ENCODE measurements at places on chromosomes 13 and 19. TPM values are rescaled to one million over a fixed set of nuclear protein-coding genes. Genes with fewer than 3 reads are reported as not detected.
A peak's percentile ranks its signal among the peaks of the same experiment; 100 is the strongest.

DNA sequence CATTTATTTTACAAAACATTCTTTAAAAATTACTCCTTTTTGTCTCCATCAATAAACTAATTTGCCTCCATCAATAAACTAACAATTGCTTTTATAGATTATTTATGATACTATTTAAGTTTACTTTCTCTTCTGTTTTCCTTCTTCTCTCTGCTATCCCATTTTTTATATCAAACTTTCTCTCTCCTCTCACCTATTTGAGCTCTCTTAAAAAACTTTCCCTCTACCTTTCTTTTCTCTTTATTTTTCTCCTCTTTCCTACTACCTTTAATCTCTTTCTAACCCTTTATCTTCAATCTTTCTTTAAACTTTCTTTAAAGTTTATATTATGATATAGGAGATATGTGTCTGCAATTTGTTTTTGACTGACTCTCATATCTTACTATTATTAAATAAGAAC lies 566.4 kb downstream of the DACH1 start:
- DNase-seq, result no peak

GRCh38 chr13:46053162-46054012 lies 841 bp upstream of the ZC3H13 start:
- peak; percentile 3 for DNase-seq

GRCh38 chr13:40780822-40781401 lies 8.5 kb upstream of the SLC25A15 start:
- no peak for DNase-seq

- DNase-seq, result no peak
Measured at GRCh38 chr19:16564842-16565241, 7.4 kb downstream of the SLC35E1 start.

TNFSF9 gene
- 18.3 TPM for total RNA-seq

- no peak for DNase-seq
Measured at GRCh38 chr19:36363845-36364244, 15.2 kb downstream of the ZFP14 start.

GRCh38 chr13:69545551-69545950 lies 562.1 kb upstream of the ATXN8OS start:
- no peak for DNase-seq

GRCh38 chr19:33818411-33818810 lies 21.7 kb downstream of the KCTD15 start:
- no peak for DNase-seq

DNA sequence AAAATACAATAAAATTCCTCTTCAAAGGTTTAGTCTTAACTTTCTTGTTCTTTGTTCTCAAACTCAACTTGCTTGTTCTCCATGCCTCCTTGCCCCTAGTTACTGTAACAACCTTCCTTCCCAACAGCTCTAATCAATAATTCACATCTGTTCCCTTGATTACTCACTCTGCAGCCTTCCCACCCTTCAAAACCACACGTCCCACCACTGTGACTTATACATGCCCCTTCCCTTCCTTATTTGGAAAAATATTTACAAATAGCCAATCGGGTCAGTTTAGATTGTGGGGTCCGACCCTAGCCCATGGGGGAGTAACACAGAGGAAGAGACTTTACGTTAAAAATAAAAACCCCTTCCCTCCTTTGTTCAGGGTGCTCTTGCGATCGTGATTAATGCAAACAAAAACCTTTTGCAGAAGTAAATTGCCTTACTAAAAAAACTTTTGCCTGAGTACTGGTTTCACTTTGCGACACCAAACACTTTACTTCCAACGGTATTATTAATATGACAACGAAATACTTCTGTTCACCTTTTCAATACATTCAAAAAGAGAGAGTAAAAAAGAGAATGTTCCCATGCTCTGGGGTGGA lies 512 bp upstream of the ZNF93 start:
- no peak for DNase-seq

DNA sequence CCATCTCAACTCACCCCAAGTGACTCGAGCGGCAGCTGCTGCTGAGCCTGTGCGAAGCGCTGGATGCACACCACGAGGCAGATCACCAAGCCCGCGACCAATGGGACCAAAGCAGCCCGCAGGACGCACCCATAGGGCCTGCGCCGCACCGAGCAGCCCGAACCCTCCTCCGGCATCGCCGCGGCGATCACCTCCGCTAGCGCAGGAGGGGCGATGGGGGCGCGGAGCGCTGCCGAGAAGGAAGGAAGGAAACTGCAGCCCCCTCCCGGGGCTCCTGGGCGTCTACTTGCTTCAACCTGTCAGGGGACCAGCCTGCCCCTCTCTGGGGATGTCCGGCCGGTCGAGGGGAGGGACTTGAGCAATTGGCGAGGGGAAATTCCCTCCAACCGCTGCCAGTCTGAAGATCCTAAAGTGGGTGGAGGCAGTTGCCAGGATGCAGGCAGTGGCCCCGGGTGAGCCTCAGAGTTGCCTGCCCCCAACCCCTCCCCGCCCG lies at the start of gene CD70:
Gene CD70 (minus strand): TSS at position 324 of the 493 bp plus-strand sequence. CDS start 148 bp downstream, at position 176.
- DNase-seq, result peak; percentile 60

GARIN5A gene
- total RNA-seq, result 0.33 TPM

DNA sequence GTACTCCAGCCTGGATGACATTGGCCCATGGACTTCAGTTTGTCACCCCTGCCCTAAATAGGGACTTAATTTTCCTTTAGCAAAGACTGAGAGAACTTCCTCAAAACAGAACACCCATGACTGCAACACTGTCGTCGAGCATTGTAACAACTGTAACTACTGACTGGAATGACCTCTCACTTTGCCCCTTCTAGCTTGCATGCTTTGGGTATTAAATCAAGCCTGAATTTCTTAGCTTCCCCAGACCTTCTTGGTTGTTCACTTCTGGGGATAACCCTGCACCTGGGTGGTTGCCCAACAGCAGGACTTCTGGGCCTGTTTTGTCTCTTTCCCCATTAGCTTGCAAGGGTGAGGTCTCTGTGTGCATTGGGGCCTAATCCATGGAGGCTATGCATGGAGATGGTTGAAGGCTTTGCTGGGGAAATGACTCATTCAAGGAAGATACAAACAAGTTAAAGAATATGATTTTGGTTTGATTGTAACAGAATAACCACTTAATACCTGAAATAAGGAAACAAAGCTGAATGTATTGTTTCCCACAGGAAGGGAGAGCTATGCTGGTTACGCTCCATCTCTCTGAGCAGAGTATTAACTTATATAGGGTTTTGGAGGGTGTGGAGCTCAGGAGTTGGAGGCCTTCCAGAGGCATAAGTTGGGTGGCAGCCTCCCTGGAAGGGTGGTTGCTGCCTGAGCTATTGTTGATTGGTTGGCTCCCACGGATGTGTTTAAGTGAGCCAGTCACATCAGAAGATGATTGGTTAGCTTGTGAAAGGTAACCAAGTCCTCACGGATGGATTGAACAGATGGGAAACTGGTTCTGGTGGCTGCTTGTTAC lies 34.7 kb upstream of the UBAC2 start:
- no peak for DNase-seq

- no peak for DNase-seq
Measured at GRCh38 chr13:72217142-72217541, 350.1 kb upstream of the DACH1 start.

DNA sequence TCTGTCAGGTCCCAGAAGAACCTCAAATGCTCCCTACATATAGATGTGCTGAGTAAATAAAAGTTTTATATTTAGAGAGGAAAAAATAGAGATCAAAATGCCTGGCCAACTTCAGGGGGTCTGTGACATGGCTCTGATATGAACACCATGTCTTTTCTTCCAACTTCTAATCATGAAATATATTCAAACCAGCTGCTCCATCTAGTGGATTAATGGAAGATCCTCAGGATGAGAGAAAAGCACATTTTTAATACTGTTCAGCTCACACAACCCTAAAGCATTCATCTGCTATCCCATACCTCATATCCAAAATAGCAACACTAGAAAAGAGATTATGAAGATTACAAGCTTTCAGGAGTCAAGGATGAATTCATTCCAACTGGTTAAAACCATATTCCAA lies 56.0 kb upstream of the DOCK9 start:
- no peak for DNase-seq

KLK11 gene
- total RNA-seq, result not detected

- DNase-seq, result no peak
Measured at GRCh38 chr19:13005861-13006370, 10.6 kb downstream of the NFIX start.

DCUN1D2 gene
- 13.9 TPM for total RNA-seq

DNA sequence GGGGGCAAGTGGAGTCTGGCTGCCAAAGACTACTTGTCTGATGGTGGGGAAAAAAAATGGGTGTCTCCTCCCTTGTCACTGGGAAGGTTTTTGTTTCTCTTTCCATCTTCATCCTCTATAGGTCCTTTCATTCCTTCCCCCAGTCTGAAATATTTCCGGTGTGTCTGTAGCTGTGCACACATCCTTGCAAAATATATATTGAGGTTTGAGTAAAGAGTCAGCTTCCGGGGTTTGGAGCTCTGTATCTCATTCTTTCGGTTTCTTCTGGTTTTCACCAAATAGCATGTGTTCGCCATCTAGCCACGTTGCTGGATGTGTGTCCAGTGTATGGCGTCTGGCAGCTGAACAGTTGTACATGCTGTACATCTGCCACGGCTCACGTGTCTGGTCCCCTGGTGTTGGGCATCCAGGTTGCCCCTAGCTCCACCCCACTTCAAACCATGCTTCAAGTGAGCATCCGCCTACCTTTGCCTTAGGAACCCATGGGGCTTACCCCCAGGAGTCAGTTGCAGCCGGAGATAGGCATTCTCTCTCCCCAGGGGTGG lies 142.2 kb downstream of the SIPA1L3 start:
- DNase-seq, result peak; percentile 44

GRCh38 chr19:41587101-41587837 lies 11.3 kb downstream of the CEACAM21 start:
- DNase-seq, result no peak

ZNF560 gene
- not detected for total RNA-seq

DNA sequence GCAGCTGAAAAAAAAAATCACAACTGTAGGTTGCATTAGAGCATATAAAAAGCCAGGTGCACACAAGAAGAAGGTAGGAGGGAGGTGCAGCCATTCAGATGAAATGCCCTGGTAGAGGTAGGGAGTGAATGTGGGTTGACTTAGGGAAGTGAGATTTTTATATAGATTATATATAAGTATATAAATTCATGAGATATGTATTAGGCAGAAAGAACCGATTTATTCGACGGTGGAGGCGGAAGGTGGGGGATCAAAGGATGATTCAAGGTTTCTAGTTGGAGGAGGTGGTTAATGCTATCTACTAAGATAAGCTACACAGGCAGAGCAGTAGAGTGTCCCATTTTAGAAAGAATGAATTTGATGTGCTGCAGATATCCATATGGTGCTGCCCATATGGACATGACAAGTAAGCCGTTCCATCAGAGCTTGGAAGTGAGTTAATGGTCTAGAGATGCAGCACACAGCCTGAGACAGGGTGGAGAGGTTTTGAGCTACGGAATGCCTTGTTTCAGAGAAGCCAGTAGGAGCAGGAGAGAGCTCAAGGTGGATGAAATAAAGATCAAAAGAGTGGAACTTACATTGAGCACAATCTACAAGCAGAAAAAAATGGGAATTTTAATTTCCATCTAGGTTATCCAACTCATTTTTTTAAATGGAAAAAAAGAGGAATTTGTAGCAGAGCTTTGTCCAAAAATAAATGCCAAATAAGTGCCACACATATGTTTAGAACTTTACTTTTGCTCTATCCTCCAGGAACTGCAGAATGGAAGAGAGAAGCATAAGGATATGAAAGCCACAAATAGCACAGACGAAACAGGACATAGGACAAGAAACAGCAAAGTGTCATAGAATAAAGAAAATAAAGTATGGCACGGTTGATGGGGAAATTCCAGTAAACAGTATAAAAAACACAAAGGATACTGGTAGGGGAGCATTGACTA lies 177.3 kb downstream of the PCDH9 start:
- no peak for DNase-seq

PDE4A gene
- total RNA-seq, result 21.1 TPM

DNA sequence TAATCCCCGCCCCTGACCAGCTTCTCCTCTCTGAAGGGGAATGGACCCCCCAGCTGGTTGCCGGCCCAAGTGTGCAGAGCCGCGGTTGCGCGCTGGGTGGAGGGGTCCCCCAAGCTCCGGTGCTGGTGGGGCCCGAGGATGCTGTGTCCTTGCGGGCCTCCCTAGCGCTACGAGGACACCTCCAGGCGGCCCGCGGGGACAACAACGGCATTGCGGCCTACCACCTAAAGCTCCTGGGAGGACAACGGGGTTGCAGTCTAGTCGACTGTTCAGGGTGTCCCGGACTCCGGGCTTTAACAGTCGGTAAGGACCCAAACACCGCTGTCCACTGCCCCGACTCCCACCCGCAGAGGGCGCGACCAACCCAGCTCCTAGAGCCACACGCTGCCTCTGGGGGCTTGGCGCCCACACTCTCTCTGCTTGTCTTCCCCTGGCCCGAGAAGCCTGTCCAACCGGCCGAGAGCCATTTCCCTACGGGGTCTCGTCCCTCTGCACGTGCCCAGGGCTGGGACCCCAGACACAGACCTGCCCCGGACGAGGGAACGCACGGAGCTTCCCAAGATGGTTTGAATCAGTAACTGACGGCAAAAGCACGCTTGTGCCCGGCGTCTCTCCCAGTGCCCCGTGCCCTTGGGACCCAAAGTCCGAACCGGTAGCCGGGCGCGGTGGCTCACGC lies 927 bp upstream of the SDHAF1 start:
- no peak for DNase-seq

DNA sequence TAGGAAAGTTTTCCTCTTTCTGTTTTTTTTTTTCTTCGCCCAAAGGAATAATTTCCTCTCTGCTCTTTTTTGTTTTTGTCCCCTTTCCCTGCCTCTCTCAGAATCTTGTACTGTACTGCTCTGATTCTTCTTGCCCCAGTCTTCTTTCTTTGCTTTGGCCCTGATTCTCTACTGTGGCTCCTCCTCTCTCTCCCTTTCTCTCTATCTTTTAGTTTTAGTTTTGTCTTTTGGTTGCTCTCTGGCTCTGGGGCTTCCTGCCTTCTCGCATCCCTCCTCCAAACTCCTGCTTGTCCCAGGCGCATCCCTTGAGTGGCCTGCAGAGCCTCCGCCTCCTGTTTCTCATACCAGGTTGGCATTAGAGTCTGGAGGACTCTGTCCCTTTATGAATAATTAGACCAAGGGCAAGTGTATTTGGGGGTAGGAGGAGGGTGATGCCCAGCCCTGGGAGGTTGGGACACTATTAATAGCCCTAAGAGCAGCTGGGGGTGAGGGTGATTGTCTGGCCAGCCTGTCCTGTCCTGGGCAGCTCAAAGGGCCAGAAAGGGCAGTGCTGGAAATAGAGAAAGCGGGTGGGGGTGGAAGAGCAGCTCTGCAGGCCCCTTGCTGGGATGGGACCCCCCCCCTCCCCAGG lies 39.1 kb downstream of the LYL1 start:
- no peak for DNase-seq

GRCh38 chr19:34075661-34076091 lies 96.6 kb upstream of the LSM14A start:
- no peak for DNase-seq

SELENOV gene
- not detected for total RNA-seq

GRIK5 gene
- 0.19 TPM for total RNA-seq

GRCh38 chr13:25874907-25875306 lies 176.9 kb downstream of the SHISA2 start:
- DNase-seq, result peak; percentile 46

ZNF846 gene
- 8.2 TPM for total RNA-seq

GRCh38 chr13:80695841-80696240 lies 354.9 kb upstream of the SPRY2 start:
- no peak for DNase-seq

GRCh38 chr13:85565652-85566051 lies 233.6 kb downstream of the SLITRK6 start:
- DNase-seq, result no peak

Measured in CD8-positive, alpha-beta T cell (primary cell).